NCI-H446 (cell line): ENCODE measurements at places on chromosomes 7 and 10.
A peak's percentile ranks its signal among the peaks of the same experiment; 100 is the strongest.

- no peak for DNase-seq
Observed at GRCh38 chr10:58435297-58435985, 50.2 kb downstream of the TFAM start.

- DNase-seq: no peak
Observed at GRCh38 chr10:102610441-102610887, 33.8 kb upstream of the TRIM8 start.

- peak; percentile 16 for DNase-seq
Observed at GRCh38 chr10:124356701-124357560, 61.8 kb downstream of the OAT start.

DNA sequence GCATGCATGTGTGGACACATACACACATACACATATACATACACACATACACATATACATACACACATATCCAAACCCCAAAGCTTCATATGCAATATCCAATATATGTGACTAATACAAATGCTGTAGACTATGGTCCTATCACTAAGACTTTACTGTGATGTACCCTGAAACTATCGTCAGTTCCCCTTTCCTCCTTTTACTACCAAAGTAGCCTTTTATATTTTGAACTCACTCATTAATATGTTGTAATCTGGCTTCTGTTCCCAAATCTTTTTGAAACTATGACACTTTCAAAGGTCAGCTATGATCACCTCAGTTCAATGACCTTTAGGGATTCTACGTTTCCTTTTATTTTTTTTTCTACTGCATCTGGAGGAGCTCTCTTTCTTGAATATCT is 64.8 kb upstream of the TFEC start:
- DNase-seq: no peak

DNA sequence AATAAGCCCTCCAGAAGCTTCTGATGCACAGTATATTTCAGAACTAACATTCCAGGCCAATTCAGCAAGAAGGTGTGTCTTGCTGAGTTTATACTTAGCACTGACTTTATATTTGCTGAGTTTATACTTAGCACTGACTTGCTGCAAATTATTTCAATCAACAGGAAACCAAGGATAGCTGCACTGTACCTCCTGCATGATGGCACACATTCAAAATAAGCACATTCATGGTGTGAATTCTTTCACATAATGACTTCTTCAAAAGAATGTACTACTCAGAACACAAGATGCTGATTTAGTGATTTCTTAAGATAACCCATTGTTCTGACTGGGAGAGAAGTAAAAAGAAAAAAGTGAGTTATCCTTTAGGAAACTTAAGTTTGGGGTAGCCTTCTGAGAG is 52.0 kb downstream of the JAZF1 start:
- no peak for DNase-seq
